Stimulated activated CD4-positive, alpha-beta T cell treated with anti-CD3 and anti-CD28 coated beads, Interleukin-2, amount 100 ng/mL, for 24 hours (primary cell): ENCODE measurements at places on chromosomes 1 and 21.

- no peak for DNase-seq
Observed at GRCh38 chr1:65626003-65626402, 166.7 kb upstream of the PDE4B start.

DNA sequence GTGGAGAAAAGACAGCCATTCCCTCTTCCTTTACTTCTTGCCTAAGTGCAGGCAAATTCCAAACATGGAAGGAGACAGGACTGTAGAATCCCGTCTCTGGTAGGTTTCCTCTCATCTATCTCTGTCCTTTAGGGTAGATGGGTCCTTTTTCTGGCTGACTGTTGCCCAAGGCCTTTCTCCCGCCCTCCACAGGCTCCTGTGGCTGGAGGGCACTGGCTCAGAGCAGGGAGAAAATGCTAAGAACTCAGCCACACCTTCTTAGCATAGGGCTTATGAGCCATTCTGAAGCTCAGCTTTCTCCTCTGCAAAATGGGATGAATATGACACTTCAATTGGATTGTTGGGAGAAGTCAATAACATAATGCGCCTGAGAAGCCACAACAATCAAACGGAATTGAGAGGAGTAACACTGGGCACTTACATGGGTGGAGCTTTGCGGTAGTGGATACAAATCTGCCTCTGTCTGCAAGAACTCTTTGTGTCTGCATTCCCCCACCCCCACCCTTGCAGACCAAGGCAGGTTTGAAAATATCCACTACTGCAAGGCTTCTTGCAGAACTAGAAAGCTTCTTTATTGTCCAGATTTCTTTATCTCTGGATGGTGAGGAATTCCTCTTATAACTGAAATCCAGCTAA lies 94.7 kb downstream of the CSMD2 start:
- DNase-seq = no peak

- no peak for DNase-seq
Observed at GRCh38 chr21:32270748-32271147, 8.1 kb downstream of the MIS18A start.

DNA sequence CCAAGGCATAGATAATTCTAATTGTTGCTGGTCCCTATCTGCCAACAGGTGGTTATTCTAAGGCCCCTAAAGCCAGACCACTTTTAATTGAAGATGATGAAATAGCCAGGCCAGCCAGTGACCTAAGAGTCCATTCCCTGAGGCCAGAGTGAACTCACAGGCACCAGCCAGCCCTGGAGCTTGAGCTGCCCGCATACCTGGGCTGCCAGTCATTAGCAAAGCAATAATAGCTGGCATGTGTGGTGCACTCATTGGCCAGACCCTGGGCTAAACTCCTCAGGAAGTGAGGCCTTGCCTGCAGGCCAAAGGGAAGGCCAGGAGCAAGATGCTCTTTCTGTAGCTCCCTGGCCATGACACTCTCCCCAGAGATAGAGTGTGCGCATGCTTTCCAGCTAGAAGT lies 180.4 kb upstream of the KLHDC7A start:
- DNase-seq = no peak

DNA sequence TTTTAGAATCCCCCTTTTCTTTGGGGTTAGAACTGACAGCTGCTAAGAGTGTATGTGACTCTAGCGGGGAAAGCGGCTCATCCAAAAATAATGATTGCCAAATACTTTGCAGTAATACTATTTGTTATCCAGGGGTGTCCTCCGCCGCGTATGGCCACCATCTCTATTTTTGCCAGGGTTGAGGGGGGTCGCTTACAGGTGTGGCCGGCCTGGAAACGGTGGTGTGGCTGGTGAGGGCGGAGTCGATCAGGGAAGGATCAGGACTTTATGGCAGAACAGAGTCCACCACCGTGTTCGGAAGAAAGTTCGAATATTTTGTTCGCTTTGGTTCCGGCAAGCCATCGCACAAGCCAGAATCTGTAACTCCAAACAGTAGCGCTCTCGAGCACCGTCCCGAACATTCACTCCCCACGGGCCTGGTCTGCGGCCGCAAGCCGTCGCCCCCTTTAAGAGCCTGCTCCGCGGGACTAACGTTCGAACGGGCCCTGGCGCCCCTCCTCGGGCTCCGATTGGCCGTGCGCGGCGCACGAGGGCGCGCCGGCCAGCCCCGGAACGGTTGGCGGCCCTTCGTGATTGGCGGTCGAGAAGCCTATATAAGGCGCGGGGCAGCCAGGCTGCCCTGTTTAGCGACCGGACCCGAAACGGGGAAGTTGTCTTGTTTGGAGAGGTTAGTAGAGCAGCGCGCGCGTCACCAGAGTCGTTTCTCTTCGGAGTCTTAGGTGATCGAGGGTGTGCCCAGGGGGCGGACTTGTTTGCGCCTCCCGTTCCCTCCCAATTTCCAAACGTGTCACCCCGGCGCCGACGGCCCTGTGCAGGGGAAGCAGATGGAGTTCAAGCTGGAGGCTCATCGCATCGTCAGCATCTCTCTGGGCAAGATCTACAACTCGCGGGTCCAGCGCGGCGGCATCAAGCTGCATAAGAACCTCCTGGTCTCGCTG lies at the start of gene IER5:
Gene IER5, plus strand, starts transcription at position 622 of the 938 bp plus-strand sequence. Its CDS starts 203 bp downstream, at position 825.
- DNase-seq = peak; percentile 94

GRCh38 chr21:36551321-36551720 lies 71.4 kb upstream of the CLDN14 start:
- DNase-seq = no peak

DNA sequence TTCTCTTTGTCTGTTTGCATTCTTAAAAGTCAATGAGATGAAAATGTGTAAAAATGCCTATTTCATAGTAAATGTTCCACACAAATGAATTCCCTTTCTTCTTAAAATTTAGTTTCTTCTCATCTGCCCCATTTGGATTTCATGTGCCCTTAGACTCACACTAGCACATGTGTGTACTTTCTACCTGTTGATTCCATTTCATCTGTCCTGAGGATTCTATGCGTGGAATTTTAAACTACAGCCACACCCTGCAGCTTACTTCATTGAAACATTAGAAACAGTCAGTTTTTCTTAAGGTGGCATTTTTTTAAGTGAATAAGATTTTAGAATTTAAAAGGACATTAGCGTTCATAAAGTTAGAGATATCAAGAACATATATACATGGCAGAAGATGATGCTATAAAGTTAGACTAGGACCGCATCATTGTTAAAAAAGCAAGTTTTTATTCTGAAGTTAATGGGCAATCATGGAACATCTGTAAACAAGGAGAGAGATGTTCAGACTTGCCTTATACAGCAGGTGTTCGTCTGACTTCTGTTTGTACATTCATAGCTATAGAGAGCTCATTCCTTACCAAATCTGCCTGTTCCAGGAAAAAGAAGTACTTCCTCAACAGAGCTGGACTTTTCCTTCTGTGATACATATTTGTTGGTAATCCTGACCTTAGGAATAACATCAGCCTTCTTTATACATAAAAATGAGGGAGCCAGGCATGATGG lies 3.9 kb upstream of the TUT4 start:
- no peak for DNase-seq

DNA sequence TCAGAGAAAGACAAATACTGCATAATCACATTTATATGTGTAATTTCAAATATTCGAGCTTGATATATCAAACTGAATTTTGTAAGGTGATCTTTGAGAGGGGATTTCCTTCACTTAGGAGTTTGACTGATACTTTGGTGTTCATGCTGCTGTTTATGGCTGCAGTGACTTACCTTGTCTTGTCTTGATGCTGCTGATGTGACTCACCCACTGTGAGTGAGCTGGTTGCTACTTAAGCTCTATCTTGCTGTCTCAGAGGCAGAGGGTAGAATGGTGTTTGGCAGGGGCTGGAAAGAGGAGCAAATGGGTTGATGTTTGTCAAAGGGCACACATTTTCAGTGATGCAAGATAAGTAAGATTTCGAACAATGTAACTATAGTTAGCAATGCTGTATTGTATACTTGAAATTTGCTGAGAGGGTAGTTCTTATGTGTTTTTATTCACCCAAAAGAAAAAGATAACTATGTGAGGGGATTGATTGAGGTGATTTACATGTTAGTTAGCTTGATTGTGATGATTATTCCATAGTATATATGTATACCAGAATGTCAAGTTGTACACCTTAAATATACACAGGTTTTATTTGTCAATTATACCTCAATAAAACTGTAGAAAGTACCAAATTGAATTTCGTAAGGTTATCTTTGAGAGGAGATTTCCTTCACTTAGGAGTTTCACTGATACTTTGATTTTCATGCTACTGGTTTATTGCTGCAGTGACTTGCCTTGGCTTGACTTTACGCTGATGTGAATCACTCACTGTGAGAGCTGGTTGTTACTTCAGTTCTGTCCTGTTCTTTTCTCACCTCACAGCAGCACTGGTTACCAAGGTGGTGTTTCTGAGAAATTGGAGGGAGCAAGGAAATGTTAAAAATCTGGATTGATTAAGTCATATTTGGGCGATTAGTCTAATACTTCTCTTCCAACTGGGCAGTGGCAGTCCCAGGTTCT lies 94.5 kb upstream of the SLC5A9 start:
- DNase-seq = no peak

DNA sequence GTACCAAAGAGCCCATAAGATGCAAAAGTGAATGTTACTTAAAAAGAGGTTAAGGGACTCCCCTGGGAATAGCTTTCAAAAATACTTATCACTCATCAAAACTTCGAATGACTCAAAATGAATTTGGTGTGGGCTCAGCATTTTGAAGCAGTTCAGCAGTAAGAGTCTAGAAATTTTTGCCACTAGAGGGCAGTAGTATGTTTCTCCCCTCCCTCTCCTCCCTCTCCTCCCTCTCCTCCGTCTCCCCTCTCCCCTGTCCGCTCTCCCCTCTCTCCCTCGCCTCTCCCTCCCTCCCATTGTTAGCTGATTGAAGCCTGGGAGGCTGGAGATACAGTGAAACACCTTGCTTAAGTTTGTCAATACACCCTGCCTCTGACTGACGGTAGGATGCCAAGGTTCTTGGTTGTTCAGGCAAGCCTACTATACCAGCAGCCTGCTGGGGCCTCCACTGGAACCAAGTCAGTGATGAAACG lies 70.8 kb upstream of the TENT5C start:
- peak; percentile 16 for DNase-seq

- DNase-seq = no peak
Observed at GRCh38 chr1:197284325-197284724, 16.3 kb downstream of the CRB1 start.

- no peak for DNase-seq
Observed at GRCh38 chr1:44970317-44970716, 16.1 kb downstream of the EIF2B3 start.

GRCh38 chr21:46545363-46545762 lies 59.5 kb downstream of the S100B start:
- no peak for DNase-seq

DNA sequence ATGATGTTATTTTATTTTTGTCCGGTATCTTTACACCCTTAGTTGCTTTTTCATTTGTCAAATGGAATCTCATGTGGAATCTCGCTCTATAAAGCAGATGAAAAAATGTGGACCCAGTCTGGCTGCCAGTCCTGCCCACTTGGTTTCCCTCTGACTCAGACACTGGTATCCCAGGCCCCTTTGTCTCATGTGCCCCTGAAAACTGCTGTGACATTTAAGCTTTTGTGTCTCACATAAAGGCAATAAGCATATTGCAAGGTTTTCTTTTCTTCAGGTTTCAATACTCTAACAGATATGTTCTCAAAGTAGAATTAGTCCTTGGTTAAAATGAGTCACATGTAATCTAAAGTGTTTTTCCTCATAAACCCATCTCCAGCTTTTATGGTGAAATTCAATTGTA lies 183.3 kb downstream of the ST6GALNAC3 start:
- no peak for DNase-seq

DNA sequence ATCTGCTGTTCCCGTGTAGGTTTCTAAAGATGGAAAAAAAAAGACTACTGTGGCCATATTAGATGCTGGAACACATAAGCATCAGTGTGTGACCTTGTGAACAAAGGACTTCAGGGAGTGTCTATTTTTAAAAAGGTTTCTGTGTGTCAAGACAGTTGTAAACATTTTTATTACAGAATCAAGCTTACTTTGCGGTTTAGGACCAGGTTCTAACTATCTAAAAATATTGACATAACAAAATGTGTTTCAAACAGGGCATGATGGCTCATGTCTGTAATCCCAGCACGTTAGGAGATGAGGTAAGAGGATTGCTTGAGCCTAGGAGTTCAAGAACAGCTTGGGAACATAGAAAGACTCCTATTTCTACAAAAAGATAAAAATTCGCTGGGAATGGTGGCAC lies 7.1 kb upstream of the DDI2 start:
- DNase-seq = no peak

DNA sequence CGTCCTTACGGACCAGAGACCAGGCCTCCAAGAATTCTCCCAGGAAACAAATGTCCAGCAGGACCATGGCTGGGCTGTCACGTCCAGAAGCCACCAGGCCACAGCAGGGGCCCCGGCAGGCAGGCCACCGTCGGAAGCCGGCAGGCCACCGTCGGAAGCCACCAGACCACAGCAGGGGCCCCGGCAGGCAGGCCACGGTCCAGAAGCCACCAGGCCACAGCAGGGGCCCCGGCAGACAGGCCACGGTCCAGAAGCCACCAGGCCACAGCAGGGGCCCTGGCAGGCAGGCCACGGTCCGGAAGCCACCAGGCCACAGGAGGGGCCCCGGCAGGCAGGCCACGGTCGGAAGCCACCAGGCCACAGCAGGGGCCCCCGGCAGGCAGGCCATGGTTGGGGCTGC lies 67.0 kb upstream of the PDE9A start:
- DNase-seq = no peak
